ENCODE measurements at places on chromosomes 16 and 17.

DNA sequence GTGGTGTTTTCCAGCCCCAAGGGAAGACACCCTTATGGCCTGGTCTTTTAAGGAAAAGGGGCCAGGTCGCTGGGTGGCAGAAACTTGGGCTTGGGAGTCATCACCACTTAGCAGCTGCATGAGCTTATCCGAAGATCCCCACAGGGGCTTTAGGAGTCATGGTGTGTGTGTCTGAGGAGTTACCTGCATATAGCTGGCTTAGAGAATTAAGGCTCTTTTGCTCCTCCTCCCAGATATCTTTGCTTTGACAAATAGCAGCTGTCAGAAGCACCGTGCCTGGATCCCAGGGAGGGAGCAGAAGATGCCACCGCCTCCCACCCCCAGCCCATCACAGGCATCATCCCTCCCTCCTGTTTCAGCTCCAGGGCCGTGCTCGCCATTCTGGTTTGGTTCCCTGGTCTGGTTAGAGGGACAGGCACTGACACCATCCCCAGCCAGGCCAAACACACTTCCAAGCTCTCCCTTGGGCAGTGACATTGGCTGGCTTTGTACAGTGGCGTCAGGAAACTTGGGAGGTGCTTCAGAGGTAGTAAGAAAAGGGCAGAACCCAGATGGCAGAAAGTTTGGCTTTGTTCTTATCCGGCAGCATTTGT is 17.4 kb downstream of the LDHD start:
- DNase-seq = no peak

GRCh38 chr16:15034266-15035162 is 21.4 kb downstream of the NTAN1 start:
- DNase-seq = no peak

- DNase-seq = no peak
Observed at GRCh38 chr17:60538726-60539125, 12.7 kb upstream of the APPBP2 start.

DNA sequence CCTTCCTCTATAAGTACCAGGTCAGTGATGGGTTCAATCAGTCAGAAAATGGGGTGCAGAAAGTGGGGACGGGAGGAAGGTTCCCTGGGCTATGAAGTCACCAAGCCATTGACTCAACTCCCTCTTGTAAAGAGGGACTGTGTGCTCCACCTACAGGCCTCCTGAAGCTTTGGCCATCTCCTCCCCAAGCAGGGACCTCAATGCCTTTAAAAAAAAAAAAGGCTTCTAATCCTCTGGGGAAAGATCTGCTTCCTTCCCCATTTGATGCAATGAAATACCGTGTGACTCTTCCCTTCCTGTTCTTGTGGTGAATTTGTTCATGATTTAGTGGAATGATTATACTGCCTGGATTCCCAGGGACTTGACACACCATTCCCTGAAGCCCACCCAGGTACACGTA is 30.8 kb downstream of the VWA3A start:
- no peak for DNase-seq

DNA sequence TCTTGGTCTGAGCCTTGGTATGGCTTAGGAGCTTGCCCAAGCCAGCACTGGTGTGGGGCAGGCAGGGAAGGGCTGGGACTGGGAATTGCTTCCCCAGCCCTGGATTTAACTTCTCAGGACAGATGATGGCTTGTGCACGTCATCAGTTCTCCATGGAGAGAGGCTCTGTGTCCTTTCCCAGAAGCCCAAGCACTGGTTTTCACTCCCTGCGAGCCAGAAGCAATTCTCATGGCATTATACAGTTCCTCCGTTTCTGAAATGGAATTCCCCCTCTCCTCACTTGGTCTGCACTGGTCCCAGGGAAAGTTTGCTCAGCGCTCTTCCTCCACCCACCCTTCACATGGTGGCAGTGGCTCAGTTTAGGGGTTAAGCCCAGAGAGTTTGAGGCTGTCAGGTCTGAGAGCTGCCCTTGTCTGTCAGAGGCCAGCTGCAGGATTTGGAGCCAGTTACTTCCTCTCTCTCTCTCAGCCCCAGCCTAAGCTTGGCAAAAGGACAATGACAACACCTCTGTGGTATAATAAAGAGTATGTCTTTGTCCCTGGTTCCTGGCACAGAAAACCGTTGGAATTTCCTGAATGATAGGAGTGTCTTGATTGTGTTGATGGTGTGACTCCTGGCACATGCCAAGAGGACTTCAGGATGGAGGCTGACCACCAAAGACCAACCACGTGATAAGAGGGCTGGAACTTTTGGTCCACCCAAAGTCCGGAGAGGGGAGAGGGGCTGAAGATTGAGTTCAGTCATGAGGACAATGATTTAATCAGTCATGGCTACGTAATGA is 219.6 kb upstream of the TNRC6C start:
- DNase-seq = no peak

DNA sequence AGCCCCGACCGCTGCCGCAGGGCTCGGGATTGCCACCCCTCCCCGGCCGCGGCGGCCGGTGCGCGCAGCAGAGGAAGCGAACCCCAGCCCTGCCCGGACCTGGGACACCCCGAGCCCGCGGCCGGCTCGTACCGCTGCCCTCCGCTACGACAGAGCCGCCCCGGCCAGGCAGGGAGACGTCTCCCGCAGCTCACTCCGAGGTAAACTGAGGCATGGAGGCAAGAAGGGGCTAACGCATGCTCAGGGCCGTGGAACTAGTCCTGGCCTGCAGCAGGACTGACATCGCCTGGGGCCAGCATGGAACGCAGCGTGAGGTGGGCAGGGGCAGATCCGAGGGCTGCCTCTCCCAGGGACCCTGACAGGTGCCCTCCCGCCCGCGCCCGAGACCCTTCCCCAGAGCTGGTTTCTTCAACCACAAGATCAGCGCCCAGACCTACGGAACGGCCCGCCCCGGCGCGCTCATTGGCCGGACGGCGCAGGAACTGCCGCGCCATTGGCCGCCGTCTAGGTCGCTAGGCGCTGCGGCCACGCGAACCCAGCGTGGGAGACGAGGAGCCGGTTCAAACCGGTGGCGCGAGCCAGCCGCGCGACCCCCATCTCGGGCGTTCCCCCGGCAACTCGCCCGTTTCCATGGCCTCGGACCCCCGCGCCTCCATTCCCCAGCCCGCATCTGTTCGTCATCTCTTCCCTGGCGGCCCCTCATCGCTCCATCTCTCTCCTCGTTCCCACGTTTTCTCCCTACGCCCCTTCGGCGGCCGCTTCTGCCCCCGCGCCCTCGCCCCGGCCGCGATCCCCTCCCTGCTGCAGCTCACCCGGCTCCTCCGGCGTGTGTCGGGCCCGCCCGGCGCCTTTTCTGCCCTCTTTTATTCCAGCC is at the start of gene SLC43A2:
Gene SLC43A2, minus strand, starts transcription at position 853 of the 874 bp plus-strand sequence. CDS start 960 bp downstream, outside the sequence.
- DNase-seq = peak; percentile 88

DNA sequence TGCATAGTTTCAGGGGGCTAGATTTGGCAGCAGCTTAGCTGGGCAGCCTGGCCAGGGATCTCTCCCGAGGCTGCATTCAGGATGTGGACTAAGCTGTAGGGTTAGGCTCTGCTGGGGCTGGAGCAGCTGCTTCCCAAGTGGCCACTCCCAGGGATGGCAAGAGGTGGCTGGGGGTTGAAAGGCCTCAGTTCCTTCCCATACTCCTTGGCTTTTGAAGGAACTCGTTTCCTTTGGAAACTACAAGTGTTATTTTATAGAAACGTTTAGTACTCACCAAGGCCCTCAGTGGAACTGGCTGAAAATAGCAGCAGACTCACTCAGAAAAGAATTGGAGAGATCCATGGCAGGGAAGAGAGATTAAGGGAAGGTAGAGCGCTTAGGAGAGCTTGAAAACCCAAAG is 76.4 kb downstream of the WWP2 start:
- DNase-seq = no peak

GRCh38 chr16:72309001-72309400 is 137.0 kb upstream of the PMFBP1 start:
- DNase-seq = no peak

GRCh38 chr16:86124321-86124720 is 225.4 kb downstream of the IRF8 start:
- DNase-seq = no peak

DNA sequence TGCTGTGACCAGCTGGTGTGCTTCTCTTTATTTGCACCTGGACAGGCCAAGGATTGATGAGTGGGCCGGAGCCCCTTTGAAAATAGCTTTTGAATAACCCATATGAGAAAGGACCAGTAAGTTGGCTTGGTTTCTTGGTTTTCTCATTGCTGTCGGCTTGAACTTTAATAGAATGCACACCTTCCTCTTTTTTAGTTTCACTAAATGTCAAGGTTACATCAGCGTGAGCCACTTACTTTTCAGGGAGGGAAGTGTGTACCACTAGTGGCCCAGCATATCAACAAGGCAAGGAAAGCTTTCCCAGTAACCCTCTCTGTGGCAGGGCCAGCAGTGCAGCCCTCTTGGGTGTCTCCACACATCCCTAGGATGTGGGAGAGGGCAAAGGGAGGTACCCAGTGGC is 433.3 kb downstream of the CA10 start:
- DNase-seq = no peak

- DNase-seq = no peak
Observed at GRCh38 chr17:31582151-31582907, 190.9 kb downstream of the RAB11FIP4 start.

- peak; percentile 34 for DNase-seq
Observed at GRCh38 chr17:13024016-13024415, 6.2 kb upstream of the ELAC2 start.

- DNase-seq = no peak
Observed at GRCh38 chr16:82750068-82750467, 123.3 kb downstream of the CDH13 start.

GRCh38 chr17:19418251-19418992 is 7.4 kb downstream of the RNF112 start:
- DNase-seq = no peak

GRCh38 chr17:59372138-59372751 is 40.8 kb downstream of the YPEL2 start:
- DNase-seq = no peak

DNA sequence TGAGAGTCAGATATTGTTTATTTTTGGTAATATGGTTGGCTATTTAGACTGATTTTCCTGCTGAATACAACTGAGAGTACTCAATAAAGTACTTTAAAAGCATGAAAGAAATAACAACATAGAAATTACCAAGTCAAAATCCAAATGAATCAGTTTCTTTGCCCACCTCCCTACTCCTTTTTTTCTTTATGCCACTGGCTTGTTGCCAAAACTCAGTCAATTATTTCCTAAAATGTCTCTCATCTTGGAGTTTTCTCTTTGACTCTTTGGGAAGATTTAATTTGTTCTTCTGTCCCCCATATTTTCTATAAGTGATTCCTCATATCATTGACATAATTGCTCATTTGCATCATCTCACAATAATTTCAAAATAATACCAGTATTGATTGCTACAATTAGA is 2.6 kb upstream of the OMG start:
- no peak for DNase-seq

GRCh38 chr16:4507588-4508345 is 30.8 kb downstream of the CDIP1 start:
- DNase-seq = no peak

GRCh38 chr17:50201276-50201854 is at the start of gene COL1A1:
COL1A1 (minus strand) TSS chr17:50201631; CDS start chr17:50201513, 118 bp downstream.
- no peak for DNase-seq

- DNase-seq = no peak
Observed at GRCh38 chr17:20925091-20925490, 117.7 kb downstream of the USP22 start.

DNA sequence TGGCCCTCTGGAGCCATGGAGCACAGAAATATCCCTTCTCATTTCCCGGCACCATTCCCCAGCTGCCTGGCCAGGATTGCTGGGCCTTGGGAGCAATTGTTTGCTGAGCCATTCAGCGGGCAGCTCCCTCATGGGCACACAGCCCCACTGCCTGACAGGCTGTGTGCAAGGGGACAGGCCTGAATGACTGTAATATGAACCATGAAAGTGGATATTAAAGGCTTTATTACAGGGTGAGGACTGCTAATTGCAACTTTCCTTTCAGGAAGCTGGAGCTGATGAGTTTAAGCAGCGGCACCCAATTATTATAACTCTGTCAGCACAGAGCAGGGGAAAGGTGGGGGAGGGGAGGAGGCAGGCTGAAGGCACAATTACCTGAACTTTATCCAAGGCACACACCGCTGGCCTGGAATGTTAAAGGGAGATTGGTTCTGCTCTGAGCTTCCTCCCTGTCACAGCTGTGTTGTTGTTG is 159.8 kb upstream of the SDK2 start:
- DNase-seq = peak; percentile 71

DNA sequence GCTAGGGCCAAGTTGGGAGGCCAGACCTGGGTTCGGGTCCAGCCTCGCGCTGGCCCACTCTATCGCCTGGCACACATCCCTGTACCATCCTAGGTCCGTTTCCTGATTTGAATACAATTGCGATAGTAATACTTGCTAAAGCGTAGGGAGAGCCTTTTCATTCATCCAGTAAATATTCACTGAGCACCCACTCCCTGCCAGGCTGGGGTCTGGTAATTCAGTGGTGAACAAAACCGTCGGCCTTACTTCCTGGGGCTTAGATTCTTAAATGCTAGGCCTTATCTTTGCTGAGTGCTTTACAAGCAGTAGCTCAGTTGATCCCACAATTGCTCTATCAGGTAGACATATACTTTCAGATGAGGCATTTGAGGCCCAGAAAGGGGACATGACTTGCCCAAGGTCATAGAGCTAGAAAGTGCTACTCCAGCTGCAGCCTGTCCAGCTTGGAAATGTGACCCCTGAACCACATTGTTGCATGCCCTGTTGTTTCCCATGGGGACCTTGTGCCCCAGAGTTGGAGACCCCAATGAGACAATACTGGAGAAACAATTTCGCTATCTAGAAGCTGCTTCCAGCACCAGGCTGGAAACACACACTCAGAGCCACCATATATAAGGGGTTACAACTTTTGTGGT is 691 bp downstream of the USB1 start:
- no peak for DNase-seq

GRCh38 chr17:8707332-8708024 is 37.2 kb downstream of the CCDC42 start:
- no peak for DNase-seq

DNA sequence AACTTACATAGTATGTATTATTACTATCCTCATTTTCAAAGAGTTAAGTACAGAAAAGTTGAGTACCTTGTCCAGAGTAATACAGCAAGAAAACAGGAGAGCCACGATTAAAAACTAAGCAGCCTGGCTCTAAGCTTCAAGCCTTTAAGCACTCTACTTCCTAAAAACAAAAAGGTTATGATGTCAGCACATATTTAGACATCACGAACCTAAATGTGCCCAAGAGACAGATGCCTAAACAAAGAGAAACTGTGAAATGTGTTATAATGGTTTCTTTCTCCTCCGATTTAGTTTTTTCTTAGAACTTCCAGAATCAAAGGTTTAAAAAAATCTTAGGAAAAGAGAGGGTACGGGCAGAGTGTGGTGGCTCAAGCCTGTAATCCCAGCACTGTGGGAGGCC is 151.0 kb downstream of the VPS53 start:
- DNase-seq = no peak

DNA sequence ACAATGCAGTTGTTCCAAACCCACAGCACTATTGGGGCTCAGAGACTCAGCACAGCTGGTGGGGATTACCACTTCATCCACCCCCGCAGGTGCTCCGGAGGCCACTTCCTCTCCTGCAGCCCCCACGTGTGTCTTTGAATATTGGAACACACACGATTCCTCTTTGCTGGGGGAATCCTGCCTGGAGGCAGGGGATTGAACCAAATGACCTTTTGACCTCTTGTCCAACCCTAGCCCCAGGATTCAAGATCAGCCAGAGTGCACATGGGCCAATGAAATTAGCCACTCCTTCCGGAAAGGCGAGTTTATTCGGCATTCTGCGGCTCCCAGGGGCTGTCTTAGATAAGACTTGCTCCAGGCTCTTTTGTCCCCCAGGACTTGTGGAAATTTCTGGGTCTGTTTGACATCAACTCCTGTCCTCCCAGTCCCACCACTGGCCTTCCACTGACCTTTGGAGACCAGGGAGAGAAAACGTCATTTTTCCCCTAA is 350.2 kb downstream of the FOXL1 start:
- DNase-seq = no peak

All from NCI-H146 (cell line).